T47D (cell line): ENCODE measurements at places on chromosomes 7 and 10.

DNA sequence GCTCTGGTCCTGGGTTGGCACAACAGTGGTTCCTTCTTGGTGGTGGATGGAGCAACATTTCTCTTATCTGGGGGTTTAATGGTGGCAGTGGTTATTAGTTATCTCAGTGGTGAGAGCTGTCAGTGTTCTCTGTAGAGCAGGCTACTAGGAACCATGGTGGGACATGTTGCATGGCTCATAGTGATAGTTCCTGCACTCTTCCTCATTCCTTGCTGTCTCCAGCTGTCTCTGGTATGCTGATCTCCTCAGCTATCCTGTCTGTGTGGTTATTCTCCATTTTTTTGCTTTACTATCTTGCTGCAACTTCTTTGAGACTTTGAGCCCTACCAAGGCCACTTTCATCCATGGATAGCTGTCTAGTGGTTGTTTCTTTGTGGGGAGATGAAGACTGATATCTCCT, 44.0 kb downstream of the CCDC7 start:
- no peak for DNase-seq

DNA sequence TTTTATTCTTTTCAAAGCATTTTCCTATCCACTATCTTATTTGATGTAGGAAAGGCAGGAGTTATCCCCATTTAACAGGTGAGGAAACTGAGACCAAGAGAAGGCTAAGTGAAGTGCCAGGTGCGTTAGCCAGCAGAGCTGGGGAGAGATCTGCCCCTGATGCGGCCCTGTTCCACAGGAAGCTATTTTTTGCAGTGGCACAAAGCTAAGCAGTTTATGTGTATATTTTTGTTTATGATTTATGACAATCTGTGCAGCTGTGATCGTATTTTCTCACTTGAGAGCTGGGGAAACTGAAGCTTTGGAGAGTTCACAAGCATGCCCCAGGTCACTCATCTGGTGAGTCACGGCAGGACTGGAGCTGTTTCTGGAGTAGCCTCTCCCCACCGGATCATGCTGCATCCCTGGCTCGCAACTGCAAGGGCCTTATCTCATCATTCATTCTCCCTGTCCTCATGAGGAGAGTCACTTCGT, 38.8 kb downstream of the SLC29A3 start:
- DNase-seq = no peak

- no peak for DNase-seq
Observed at GRCh38 chr10:94097656-94098055, 103.9 kb downstream of the PLCE1 start.

GRCh38 chr7:154568346-154568745, 434.6 kb downstream of the PAXIP1 start:
- no peak for DNase-seq

DNA sequence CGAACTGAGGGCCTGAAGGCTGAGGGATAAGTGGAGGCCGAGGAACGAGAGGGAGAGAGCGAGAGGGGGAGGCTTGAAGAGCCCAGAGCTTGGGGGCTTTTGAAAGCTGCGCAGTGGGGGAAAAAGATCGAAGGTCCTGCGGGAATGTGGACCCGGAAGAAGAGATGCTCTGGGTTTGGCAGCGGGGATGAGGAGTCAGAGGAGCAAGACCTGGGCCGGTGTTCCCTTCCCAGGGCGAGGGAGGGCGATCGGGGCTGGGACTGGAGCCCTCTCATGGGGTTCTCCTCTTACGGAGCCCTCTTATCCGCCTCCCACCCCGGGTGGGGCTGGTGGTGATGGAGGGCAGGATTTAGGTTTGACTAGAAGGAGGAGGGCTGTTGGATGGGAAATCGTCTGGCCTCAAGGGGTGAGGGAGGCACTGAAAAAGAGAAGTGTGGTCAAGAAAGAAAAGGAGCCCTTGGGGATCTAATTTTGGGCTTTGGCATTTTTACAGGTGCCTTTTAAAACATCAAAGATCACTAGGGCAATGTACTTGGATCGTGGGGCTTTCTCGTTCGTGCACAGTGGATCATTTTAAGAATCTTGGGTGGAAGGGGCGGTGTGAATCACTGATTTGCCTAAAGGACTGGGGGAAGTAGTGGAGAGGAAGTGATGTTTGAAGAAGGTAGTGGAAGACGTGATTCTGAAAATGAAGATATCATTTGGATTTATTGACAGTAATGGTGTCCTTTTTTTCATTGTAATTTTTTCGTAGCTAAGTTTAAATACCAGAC, 637 bp downstream of the SAMD8 start:
- peak; percentile 65 for DNase-seq
